ENCODE measurements at places on chromosomes 6 and 20.

- peak; percentile 91 for DNase-seq
These were observed 53.7 kb downstream of the JARID2 start for GRCh38 chr6:15299430-15300131.

DNA sequence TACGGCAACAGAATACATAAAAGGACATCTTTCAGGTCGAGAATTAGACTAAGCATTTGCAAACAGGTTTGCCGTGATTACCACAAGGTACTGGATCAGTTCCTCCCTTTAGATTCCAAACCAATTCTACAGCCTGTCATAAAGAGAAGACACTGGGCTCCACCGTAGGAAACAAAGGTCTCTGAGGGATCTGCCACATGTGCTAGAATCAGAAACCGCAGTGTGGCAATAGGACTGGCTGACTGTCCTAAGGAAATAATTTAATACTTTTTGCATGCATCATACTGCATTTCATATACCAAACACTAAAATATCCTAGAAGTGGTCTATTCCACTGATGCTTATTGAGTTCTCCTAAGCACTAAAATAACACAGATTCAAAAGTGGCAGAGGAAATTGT lies 59.2 kb downstream of the POPDC3 start:
- DNase-seq, result no peak

GRCh38 chr6:129546702-129547101 lies 163.3 kb downstream of the ARHGAP18 start:
- DNase-seq, result no peak

DNA sequence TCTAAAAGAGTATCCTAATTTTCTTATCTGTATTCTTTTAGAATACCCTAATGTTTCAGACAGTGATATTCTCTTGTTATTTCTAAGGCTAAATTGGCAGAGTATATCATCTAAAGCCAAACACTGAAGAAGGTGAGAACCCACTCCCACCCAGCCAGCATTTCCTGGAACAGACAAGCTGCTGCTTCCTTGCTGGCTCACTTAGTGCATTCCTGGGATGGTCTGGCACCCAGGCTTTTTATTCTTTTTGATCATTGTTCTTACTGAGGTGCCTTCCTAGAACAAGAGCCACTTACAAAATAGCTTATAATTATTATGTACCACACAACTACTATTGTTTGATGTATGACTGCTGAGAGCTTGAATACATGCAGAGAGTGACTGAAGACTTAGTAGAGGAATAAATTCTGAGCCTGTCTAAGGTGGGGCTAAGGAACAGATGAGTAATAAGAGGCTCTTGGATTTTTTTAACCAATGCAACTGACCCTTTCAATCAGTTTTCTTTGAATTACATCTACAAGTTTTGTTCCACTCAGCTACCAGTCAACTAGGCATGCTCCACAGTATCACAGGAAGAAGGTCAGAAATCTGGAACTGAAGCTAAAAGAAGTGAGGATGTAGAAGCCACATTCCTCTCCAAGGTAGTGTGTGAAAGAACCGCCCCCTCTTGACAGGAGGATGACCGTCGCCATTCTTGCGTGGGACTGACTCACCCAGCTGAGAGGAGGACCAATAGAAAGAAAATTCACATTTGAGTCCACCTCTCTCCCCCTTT lies 30.1 kb downstream of the PRPH2 start:
- no peak for DNase-seq

DNA sequence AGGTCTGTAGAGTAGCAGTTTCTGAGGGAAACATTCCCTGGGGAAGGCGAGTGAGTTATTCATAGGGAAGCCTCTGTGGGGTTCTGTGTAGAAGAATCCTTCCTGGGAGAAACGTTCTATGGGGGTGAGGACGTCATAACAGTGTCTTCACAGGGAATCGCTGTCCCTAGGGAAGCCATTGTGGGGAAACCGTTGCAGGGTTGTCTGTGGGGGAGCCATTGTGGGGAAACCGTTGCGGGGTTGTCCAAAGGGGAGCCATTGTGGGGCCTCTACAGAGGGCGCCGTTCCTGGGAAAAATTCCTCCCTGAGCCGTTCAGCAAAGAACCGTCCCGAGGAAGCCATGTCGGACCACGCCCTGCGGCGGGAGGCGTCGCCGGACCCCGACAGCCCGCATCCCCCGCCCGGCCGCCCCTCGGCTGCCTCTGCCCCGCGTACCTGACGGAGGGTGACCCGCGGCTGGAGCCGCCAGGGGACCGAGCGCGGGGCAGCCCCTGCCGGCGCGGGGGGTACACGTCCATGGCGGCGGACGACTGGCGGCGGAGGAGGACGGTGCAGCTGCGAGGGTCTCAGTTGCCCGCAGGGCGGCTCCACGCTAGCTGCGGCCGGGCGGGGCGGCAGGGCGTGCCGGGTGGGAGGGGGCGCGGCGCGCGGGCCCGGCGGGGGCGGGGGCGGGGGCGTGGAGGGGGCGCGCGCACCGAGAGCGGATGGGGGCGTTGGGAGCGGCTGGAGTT lies at the start of gene DNAAF9:
Gene DNAAF9 (minus strand): TSS at position 630 of the 731 bp plus-strand sequence. CDS start 112 bp downstream, at position 518.
- peak; percentile 92 for DNase-seq

DNA sequence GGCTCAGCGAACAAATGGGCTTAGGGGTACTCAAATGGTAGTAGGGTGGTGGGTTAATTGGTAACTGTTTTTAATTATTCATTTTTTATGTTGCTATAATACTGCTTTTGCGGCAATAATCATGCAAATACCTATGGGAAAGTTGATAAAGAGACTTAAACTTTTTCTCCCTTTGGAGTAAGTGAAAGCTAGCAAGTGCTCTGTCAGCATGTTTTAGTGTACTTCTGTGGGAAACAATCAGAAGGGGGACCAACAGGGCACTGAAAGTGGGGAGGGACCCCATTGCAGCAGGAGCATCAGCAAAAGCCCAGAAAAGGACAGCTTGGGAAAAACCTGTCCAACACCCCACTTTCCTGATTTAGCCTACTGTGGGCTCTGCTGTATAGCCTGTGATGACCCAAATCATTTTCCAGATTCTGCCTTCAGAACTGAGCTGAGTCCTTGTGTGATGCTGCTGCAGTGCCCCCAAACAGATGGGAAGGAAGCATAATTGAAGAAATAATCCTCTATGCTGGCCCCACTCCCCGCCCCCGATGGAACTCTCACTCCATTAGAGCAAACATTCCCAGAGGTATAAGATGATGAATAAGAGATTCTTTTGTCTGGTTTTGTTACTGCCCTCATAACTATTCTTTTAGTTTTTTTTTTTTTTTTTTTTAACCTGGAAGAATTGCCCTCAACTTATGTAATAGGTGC lies 322.8 kb downstream of the CD83 start:
- DNase-seq, result no peak

- no peak for DNase-seq
These were observed at the start of gene CBFA2T2 for GRCh38 chr20:33490023-33490933. TSS of gene CBFA2T2 (plus strand) at chr20:33490096. CDS start at chr20:33490268, 172 bp downstream.

GRCh38 chr20:16292226-16292880 lies 280.9 kb downstream of the KIF16B start:
- DNase-seq, result no peak

- DNase-seq, result no peak
These were observed 26.4 kb downstream of the COX4I2 start for GRCh38 chr20:31663838-31664695.

- DNase-seq, result no peak
These were observed 52.4 kb downstream of the IPCEF1 start for GRCh38 chr6:154304191-154304590.

- no peak for DNase-seq
These were observed 24.1 kb downstream of the HLA-B start for GRCh38 chr6:31332637-31333602.

GRCh38 chr6:138512609-138513008 lies 13.3 kb upstream of the NHSL1 start:
- no peak for DNase-seq

DNA sequence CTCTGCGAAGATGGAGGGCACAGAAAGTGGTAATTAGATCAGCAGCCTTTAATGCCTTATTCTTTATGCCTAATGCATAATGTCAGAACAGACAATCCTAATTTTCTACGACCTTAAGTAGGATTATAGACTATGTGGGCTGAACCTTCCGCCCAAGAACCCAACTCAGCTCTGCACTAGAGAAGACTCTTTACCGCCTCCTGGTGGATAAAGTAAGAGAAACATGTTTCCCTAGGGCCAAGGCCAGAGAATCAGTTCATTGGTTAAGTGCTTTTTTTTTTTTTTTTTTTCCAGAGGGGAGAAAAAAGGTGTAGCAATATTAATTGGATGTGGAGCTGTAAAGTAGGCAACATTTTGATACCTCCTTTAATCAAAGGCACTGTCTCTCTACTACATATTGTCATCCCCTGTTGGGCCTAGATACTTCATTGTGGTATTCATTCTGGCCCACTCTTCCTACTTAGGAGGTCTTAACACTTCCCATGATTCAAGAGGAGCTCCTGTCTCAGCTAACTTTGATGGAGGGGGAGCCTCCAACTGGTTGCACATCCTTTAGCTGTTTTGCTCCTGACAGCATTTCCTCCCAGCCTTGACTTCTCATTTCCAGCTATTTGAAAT lies 124.9 kb upstream of the NRN1 start:
- no peak for DNase-seq

- DNase-seq, result no peak
These were observed 73.4 kb downstream of the FUT9 start for GRCh38 chr6:96089173-96089572.

DNA sequence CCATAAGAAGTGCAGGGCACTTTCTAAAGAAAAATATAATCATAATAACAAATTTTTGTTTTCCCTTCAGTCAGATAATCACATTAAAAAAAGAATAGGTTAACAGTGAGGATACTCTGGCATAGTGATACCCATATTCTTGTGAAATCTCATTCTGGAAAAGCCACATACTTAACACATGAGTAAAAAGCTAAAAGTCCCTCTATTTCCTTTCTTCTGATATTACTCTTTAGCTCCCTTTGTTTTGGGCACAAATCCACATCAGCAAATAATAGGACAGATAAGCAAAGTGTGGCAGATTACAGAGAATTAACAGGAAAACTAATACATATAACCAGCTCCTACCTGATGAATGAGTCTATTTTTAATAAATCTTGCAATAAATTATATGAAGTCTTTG lies 15.8 kb downstream of the SHPRH start:
- DNase-seq, result no peak
